ENCODE measurements at places on chromosomes 1 and 21. TPM values are rescaled to one million over a fixed set of nuclear protein-coding genes. Genes with fewer than 3 reads are reported as not detected.

DNA sequence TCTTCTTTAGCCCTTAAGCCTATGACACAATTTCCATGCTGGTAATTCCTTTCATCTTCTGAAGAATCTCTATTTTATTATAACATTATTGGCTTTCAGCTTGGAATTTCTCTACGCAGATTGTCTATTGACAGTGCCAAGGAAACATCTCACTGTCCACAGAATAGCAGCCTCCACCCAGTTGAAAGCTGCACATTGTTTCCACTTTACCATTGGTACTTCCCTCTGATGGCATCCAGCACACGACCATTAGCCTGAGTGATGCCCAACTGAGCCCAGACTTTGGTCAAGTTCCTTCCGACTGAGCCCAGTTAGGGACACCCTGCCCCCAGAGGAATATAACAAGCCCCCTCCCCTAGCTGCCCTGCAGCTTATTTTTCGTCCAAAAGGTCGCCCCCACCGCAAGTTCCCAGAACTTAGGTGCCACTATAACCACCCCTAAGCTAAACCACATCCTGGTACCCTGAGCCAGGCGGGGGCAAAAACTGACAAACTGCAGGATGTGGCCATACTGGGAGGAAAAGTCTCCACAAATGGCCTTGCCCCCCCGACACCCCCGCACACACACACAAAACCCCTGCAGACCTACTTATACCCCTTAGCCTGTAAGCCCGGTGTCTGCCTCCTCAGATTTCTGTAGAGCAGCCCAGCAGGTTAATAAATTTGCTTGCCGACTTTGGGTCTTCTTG is 13.2 kb downstream of the GBP5 start:
- no peak for DNase-seq

SEC16B gene
- 3.2 TPM for total RNA-seq

TNFRSF14 gene
- total RNA-seq, result 1.2 TPM

DNA sequence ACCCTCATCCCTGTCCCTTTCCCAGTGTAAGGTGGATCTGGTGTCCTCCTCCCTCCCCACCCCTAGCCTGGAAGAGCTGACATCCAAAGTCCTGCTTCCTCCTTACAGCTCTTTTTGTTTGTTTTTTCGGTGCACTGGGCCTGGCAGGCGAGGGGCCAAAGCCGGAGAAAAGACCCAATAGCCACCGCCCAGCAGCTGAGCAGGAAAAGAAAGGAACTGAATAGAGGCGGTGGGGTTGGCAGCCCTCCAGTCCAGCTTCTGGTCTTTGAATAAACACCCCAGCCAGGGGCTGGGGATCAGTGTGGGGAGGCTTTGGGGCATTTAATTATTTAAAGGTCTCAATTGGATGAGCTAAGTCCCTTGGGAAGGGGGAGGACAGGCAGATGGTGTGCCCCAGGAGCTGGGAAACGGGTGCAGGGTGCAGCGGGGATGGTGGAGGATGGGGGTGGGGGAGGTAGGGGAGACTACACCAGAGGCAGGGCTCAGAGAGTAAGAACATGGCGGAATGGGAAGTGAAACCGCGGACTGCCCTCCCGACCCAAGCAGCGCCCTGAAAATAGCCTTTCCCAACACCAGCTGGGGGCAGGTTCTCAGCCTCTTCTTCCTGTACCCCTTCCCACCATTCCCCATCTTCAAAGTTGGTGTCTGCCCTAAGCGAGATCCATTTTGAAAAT is 20.2 kb downstream of the BTG2 start:
- no peak for DNase-seq

- no peak for DNase-seq
Observed at GRCh38 chr1:65441464-65441863, 21.0 kb downstream of the LEPR start.

KCNE1 gene
- 1.0 TPM for total RNA-seq

DNA sequence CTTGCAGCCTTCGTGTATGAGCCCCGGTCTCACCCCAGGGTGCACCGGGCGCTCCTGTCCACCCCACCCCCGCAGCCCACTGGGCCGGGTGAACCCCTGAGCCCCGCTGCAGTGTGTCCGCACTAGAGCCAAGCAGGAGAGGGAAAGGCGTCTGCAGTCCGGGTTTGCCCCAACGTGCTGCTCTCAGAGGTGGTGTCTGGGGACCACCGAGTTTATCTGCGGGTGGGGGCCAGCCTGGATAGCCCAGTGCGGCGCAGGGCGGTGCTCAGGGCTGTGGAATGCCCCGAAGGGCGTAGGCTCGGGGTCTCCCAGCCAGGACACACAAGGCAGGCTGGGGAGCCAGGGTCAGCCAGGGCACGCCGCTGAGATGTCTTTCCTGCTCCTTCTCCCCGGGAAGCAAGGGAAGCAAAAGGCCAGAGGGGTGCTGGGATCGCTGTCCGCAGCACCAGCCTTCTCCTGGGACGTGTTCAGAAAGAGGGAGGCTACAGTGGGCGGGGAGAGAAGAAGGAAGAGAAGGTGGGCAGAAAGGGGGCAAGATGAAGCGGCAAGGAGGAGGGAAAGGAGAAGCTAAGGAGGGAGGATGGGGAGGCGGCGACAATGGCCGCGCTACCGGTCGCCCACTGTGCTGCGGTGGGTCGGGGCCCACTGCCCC is 56.6 kb downstream of the MAB21L3 start:
- no peak for DNase-seq

DNA sequence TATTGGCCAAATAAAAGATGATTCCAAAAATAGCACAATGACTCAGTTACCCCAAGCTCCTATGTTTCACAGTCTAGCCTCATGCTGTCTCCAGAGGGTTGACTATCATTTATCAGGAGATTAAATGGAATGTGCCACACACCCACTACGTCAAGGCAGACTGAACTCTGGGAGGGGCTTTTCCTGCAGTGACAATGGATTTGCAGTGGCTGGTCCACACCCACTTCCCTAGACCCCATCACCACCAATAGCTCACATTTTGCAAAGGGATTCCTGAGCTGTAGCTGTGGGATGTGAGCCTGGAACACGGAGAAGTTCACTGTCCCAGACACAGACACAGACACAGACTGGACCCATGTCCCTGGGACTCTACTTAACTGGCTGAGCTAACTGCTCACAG is 77.1 kb downstream of the HLCS start:
- DNase-seq, result no peak

OR2L13 gene
- not detected for total RNA-seq

GRCh38 chr21:37369307-37369854 is 2.8 kb downstream of the DYRK1A start:
- DNase-seq, result no peak

DNA sequence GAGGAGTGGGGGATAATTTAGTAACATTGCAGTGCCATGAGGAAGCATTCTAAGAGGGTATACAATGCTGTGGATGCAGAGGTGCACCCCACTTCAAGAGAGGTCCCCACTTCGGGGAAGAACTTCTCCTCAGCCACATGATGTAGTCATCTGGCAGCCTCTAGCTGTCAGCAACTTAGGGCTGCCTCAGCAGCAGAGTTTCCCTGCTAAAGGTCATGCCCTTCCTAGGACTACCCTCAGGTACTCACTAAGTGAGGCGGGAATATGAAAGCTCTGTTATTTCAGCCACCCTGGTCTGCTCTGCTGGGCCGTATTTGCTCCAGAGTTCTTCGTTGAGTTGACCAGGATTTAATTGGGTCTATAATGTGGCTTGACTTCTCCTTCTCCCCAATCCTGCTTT is 41.9 kb upstream of the NGF start:
- no peak for DNase-seq

DNA sequence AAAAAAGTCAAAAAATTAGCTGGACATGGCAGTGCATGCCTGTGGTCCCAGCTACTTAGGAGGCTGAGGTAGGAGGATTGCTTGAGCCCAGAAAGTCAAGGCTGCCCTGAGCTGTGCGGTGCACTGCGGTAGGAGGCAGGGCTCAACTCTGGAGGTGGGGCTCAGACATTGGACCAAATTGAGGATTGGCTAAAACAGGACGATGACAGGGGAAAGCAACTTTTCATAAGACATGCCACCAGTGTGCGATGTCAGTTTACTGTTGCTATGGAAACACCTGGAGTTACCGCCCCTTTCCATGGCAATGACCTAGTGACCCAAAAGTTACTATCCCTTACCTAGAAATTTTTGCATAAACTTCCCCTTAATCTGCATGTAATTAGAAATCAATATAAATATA is 85.3 kb downstream of the DISP3 start:
- DNase-seq, result no peak

AGBL4 gene
- 0.42 TPM for total RNA-seq

All from mesothelial cell of epicardium (in vitro differentiated cells).